Upper lobe of left lung (tissue), 6 donors: ENCODE measurements at places on chromosomes 11 and 22. TPM values are rescaled to one million over a fixed set of nuclear protein-coding genes. Genes with fewer than 3 reads are reported as not detected.

- no peak for DNase-seq
These were observed 39.6 kb upstream of the WEE1 start for GRCh38 chr11:9533736-9534473.

- no peak for DNase-seq
These were observed 80.8 kb downstream of the IGLL5 start for GRCh38 chr22:22968366-22968765.

DNA sequence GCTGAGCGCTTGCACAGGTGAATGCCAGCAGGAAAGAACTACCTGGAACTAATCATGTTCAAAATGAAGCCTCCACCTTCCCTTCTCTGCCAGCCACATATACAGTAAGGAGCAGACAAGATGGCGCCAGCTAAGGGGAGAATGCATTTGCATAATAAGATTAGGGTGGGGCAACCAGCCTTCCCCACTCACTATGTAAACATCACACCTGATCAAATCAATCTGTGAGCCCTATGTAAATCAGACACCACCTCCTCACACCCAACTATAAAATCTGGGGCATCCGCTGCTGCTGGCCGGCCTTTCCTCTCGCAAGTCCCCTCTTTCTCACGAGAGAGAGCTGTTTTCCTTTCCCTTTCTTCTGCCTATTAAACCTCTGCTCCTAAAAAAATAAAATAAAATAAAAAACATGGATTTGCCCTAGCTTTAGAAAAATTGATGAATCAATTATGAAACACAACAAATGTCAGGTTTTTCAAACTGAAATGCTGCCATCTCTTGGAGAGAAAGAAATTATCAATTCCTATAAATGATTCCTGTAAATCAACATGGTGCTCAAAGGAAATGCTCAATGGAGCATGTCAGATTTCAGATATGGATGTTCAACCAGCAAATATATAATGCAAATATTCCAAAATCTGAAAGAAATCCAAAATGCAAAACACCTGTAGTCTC is 108.9 kb downstream of the SGSM3 start:
- DNase-seq = no peak

DNA sequence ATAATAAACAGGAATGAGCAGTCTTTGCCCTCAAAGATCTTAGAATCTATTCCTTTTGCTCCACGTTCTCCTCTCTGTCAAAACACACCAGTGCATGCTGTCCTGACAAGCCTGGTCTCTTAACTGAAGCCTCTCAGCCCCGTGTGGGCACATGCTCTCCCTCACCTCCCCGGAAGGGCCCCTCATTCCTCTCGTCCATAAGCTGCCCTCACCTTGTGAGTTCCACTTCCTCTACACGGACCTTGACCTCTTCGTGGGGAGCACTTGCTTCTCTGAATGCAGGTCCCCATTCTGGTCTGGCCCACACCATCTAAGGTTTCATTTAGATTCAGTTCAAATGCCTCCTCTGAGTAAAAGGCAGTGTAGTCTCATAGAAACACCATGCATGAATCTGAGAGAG is 412.3 kb upstream of the SYN3 start:
- no peak for DNase-seq

DNA sequence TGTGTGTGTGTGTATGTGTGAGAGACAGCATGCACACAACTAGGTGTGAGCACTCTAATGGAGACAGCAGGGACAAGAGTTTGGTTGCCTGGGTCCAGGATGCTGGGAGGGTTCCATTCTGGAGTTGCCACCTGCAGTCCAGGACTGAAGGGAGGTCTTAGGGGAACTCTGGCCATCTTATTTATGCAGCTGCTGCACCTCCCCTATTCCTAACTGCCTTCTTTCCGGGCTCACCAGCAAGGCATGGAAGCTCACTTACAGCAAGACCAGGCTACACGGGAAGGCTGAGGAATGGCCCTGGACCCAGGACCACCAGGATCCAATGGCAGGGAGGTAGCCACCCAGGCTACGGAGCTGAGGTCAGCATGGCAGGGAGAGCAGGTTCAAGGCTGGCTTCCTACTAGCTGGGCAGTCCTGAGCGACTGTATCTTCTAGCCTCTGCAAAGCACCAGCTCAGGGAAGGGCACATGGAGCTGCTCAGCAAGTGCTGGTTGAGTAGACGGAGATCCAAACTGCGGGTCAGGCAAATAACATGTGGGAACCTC is 42.2 kb upstream of the B3GAT1 start:
- no peak for DNase-seq

- no peak for DNase-seq
These were observed 76.0 kb downstream of the LARGE1 start for GRCh38 chr22:33844273-33844672.

DNA sequence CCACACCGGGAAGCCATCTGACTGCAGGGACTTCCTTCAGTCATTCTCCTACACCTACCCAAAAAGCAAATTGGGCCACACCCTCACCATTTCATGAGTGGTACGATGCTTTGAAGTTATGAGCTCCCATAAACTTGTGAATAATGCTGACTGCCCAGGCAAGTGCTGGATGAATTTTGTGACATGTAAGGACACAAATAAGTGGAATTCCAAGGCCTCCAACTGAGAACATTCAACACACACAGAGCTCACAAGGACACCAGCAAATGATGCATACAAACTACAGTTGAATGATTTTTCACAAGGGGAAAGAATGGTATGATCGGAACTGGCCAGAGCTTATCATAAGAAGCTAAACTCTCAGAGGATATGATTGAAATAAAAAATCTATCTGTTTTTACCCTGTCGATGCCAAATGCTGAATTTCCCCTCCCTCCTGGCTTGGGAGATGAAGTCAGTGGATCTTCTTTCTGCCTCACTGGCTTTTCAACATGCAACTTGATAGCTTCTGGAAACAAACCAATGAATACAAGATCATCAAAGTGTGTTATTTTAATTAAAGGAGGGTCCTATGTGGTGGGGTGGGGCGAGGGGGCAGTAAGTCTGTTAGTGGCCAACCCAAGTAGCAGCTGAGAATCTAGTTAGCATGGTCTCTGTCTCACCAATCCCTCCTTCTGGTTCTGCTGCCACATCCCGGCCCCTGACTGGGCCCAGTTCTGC is 123.8 kb downstream of the WT1 start:
- no peak for DNase-seq

GRCh38 chr22:36990457-36990856 is 28.8 kb downstream of the TST start:
- DNase-seq = no peak

DNA sequence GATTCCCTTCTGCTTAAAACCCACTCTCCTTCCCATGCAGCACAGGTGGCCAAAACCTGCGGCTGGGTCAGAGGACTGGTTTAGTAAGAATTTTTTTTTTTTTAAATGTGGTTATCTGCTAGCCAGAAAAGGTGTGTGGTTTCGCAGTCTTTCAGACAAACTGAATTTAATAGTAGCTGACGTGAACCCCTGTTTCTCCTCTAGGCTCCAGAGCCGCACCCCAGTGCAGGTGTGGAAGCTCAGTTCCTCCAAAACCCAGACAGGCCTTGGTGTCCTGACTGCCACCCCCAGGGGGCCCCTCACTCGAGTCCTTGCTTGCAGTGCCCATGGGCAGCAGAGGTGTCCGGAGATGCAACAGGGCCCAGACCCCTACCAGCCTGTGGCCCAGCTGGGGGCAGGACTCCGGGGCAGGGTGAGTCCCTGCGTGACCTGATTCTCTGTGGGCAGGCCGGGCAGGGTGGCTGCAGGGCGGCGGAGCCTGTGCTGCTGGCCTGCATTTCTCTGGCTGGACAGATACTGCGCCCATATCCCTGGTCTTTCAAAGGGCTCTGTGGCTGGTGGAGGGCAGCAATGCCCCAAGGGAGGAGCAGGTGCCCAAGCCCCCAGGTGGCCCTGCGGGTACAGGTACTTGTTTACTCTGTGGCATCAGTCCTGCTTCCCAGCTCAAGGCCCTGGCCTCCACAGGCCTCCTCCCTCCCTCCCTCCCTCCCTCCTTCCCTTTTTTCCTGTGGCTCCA is 15.2 kb downstream of the KCNQ1 start:
- no peak for DNase-seq

DNA sequence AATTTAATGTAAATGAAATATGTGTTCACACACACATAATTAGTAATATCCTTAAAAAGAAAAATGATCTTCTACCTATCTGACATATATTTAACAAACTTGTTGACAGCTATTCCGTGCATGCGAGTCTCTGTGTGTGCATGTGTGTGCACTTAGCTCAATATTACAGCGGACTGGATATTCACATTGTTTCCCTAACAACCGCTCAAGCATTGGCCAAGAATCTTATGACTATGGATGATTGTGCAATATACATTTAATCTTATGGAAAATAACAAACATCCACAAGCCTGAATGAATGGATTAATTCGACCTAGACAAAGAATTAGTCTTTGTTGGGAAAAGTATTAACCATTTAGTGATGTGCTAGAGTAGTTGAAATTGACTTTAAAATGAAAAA is 1078.6 kb downstream of the LRRC4C start:
- no peak for DNase-seq

DNA sequence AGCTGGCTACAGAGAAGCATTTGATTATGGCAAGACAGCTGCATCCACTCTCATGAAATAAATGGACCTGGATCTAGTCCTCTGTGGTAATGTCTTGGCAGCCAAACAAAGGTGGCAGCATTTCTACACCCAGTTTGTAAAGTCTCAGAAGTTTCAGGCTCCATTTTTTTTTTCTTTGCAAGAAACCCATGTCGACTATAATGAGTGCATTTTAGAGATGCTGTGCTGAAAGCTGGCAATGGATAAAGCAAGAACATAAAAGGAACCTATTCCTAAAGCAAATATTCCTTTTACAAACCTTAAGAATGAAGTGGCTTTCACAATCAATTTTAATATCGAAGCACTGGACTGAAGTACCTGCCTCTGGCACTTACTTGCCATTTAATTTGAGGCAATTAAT is 33.5 kb downstream of the THAP12 start:
- no peak for DNase-seq

DNA sequence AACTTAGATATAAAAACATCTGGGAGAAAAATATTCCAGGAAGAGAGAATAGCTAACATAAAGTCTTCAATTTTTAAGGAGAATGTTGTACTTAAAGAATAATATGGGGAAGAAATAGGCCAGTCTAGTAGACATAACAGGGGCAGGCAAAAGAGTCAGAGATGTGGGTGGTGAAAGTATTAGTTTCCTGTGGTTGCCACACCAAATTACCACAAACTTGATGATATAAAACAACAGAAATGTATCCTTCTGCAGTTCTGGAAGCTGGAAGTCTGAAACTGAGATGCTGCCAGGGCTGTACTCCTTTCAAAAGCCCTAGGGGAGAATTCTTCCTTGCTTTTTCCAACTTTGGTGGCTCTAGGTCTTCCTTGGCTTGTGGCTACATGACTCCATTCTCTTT is 1309.7 kb downstream of the LRRC4C start:
- no peak for DNase-seq

GRCh38 chr11:12117200-12117599 is 6.8 kb downstream of the MICAL2 start:
- DNase-seq = no peak

GRCh38 chr11:91066456-91067047 is 843.7 kb upstream of the CHORDC1 start:
- DNase-seq = no peak

DNA sequence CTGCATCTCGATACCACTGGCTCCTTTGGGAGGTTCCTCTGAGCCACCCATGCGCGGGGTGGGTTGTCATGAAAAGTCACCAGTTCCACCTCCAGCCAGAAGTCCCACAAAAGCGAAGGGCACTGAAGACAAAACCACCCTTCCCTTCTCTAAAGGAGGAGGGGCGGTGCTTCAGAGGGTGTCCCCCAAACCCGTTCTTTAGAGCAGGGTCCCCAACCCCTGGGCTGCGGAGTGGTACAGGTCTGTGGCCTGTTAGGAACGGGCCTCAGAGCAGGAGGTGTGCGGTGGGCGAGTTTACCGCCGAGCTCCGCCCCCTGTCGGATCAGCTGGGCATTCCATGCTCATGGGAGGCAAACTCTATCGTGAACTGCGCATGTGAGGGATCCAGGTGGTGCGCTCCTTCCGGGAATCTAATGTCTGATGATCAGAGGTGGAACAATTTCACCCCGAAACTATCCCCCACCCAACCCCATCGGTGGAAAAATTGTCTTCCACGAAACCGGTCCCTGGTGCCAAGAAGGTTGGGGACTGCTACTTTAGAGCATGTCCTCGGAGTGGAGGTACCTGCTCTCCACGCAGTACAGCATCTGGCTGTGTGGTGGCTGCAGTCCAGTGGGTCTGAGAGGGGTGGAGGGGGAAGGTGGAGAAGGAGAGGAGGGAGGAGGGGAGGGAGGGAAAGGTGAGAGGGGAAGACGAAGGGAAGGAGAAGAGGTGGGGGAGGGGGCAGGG is 72.9 kb upstream of the SEPTIN5 start:
- DNase-seq = peak; percentile 34

DNA sequence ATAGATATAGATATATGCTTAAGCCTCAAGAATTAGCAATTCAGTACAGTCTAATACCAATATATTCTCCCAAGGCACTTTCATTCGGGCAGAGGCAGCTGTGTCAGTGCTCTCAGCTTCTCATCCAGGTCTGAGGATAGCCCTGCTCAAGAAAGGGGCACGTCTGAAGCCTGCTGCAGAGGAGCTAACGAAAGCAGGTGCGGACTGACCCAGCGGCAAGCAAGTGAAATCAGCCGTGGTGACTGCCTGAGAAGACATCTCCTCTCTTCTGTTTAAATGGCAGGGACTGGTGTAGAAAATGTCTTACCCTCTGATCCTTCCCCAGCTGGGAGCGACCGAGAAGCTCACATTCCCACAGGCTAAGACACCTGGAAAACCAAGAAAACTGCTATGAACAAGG is 468.6 kb downstream of the BRD1 start:
- DNase-seq = no peak

- no peak for DNase-seq
These were observed 2.3 kb downstream of the FRMD8 start for GRCh38 chr11:65388731-65389130.

GRCh38 chr11:125918140-125918840 is 14.0 kb downstream of the DDX25 start:
- DNase-seq = no peak

DNA sequence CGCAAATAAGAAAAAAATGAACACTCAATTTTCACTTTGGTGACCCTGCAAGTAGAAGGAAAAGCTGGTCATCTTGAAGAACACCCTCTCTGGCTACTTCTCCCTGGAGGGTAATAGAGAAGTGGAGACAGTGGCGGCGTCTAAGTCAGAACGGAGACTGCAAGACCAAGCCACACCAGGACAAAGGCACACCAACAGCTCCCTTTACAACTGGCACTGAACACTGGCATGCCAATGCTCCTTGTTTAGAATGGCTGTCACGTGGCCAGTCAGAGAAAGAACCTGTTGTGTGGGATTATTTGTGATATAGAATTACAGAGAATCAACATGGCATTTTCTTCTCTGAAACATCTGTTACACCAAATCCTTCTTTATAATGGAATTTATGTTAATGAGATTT is 61.3 kb upstream of the YPEL1 start:
- DNase-seq = no peak

C11orf86 gene
- total RNA-seq = not detected

SLC17A6 gene
- not detected for total RNA-seq

NRIP3 gene
- total RNA-seq = 0.94 TPM

RIMBP3C gene
- total RNA-seq = 0.57 TPM

EXPH5 gene
- total RNA-seq = 12.8 TPM

LRRC55 gene
- total RNA-seq = not detected

NPTXR gene
- total RNA-seq = 1.7 TPM

TYR gene
- total RNA-seq = not detected

TPP1 gene
- 191 TPM for total RNA-seq

PATE4 gene
- not detected for total RNA-seq
